ENCODE measurements at places on chromosomes 1 and 21.

DNA sequence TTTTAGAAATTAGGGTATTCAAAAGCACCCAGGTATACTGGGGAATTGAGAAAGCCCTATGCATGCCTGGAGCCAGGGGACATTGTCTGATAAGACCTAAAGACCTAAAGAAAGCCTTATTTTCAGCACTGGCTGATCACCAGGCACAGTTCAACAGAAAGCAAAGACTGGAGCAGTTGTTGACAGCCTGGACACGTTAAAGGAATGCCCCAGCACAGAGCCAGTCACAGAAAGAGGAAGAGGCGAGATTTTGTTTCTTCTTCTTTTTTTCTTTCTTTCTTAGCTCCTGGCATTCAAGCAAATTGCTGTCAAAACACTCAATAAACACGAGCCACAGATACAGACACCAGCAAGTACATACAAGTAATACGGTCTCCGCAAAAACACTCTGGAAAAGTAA, 40.4 kb downstream of the RNF187 start:
- DNase-seq, result no peak

DNA sequence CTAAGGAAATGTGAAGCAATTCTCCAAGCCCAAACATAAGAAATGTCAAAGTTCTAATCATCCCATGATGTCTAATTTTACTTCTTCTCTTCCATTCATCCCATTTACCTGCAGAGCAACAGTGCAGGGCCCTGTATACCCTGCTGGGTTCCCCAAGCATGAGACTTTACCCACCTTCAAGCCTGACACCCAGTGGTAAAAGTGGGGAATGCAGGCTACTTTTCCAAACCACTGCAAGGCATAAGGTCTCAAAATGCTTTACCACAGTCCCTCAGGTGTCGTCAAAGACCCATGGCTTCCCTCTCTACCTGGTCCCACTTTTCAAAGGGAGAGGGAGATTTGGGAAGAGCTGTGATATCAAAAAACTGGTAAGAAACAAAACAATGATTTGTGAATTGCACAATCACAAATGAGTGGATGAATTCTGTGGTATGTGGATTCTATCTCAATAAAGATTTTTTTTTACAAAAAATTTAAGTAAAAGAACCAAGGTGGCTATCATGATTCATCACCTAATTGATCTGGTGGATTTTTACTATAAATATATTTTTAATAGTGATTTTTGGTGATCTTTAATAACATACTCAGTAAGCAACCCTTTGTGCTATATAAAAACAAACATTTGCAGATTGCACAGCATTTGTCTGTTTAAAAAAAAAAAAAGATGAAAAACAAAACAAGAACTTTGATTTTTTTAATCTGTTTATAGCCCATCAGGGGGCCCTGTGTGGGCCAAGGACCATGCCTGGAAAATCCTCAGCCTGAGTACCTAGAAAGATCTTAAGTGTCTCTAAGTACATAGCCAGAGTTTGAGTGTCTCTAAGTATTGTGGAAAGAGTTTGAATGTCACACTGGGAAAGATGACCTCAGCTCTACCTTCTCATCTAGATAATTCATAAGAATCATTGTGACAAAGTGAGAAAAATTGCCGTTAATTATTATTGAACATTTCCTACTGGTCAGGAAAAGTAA, 73.1 kb upstream of the GJB5 start:
- DNase-seq, result peak; percentile 23

GRCh38 chr1:215844777-215845176, 277.7 kb downstream of the KCTD3 start:
- DNase-seq, result no peak

DNA sequence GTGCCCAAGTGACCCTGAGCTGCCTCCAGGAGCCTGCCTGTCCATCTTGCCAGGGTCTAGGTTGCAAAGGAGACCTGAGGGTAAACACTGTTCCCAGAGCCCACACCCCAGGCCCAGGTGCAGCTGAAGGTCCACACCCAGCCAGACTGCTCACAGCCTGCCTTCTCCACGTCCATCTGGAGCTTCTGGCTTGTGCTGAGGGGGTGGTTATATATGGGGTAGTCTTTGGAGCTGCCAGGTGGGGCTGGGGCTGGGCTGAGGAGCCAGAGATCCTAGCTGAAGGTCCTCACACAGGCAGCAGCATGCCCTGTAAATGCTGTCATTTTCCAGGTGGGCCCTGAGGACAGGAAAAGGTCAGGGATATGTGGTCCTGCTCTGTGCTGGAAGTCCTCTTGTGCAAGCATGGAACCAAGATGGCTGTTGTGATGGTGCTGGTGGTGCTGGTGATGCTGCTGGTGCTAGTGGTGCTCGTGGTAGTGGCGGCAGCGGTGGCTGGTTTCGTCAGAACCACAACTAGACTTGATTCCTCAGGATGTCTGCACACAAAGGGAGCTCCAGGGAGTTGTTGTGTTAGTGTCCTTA, 182.7 kb downstream of the MATN1 start:
- DNase-seq, result no peak

DNA sequence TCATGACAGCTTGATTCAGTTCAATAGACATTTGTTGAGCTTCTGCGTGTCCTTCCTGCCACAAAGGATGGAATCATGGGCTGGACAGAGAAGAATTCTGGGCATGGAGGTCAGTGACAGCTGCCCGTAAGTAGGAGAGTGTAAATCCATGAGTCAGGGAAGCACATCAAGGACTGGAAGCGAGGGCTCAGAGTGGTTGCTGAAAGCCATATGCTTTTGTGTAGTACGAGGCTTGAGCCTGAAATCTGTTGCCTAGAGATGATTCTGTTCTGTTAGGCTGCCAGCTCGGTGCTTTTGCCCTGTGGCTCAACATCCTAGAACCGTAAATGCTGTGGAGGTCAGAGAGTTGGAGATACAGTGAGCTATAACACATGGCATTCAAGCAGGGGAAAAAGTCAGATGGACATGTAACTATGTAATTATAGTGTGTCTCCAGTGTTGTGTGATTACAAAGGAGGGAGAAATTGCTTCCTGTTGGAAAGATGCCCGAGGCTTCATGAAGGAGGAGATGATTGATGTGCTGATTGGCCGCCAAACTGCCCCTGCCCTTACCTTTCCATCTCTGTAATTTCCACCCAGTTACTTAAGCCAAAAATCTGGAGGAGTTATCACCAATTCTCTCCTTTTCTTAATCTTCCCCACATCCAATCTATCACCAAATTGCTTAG, 92.8 kb upstream of the CACNA1E start:
- no peak for DNase-seq

DNA sequence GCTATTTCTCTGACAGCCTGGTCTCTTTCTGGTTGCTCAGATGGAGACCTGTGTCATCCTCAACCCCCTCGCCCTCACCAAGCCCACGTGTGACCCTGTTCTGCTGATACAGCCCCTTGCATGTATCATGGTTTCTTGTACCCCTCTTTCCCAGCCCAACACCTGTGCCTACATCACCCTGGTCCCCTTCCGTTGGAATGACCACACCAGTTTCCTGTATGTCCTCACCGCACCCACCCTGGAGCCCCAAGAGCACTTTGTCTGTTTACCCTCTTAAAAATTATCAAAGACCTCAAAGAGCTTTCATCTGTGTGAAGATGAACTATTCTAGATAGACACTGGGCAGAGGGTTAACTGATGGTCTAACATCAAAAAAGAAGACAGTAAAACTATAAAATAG, 179.5 kb downstream of the GALNT2 start:
- DNase-seq, result no peak

DNA sequence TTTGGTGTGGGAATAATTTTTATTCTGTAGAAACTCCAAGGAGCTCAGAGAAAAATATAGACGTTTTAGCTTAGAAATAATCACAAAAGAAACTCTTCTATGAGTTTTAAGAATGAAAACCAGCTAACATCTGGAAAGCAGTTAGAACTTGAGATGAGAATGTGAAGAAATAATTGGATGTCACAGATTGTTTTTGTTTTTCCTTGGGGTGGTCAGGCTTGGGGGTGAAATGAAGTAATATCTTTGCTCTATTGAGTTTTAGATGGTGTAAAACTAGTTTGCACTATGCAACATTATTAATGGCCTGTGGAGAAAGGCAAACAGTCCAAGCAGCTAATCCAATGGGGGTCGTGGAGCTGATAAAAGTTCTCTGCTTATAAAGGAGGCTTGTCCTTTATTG, 101.2 kb downstream of the FMN2 start:
- DNase-seq, result no peak

- DNase-seq, result no peak
Observed at GRCh38 chr21:38438462-38438893, 59.8 kb downstream of the ERG start.

- no peak for DNase-seq
Observed at GRCh38 chr1:12152113-12152891, 14.5 kb upstream of the TNFRSF1B start.

Measured in GM18507 (cell line).